ENCODE measurements at places on chromosomes 11 and 22.

GRCh38 chr11:114169321-114169749 is 109.8 kb downstream of the ZBTB16 start:
- DNase-seq = no peak

GRCh38 chr11:21622995-21623394 is 569.9 kb upstream of the ANO5 start:
- no peak for DNase-seq

GRCh38 chr22:38272373-38273134 is at the start of gene TMEM184B:
TMEM184B (minus strand) TSS chr22:38273010; CDS start chr22:38247961, 25,049 bp downstream.
- peak; percentile 73 for DNase-seq

- DNase-seq = no peak
These were observed 32.1 kb downstream of the AMPD3 start for GRCh38 chr11:10487002-10487647.

GRCh38 chr11:75351791-75352587 is 528 bp upstream of the ARRB1 start:
- DNase-seq = peak; percentile 31

- DNase-seq = no peak
These were observed 98.2 kb downstream of the RDX start for GRCh38 chr11:110198031-110198729.

DNA sequence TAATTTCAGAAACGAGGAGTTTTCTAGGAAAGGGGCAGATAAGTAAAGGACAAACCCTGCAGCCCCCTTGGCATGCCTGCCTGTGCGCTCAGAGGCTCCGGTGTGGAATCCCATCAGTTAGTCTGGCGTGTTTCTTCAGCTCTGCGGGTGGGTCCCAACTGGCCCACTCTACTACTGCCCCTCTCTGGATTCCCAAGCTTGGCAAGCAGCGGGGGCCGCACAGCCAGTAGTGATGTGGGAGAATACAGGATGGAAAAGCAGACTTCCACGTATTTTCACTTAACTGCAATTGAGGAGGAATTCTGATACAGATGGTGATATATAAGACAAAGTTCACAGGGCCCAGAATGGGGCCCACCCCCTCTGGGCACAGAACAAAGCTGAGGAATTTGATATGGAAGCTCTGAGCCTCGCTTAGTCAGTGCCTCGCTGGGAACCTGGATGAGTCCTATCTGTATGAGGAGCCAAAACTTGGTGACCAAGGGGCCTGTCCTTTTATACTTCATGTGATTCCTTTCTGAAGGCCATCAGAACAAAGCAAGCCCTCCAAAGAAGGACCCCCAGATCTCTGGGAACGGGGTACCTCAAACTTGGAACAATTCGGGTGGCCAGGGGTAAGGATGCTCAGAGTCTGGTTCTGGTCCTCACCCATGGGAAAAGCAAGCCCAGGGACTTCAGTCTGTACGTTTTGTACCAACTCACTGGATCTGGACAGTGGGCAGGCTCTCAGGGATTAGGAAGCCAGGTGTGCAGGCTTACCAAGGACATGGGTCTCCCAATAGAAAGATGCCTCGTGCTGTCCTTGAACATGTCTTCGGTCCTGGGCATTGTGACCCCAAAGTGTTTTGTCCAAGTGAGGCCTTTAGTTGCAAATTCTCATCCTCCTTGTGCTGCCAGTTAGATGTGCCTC is 26.0 kb downstream of the RELT start:
- DNase-seq = no peak

GRCh38 chr11:44623341-44623730 is 57.9 kb downstream of the CD82 start:
- no peak for DNase-seq
